ENCODE measurements at places on chromosomes 6 and 20.

DNA sequence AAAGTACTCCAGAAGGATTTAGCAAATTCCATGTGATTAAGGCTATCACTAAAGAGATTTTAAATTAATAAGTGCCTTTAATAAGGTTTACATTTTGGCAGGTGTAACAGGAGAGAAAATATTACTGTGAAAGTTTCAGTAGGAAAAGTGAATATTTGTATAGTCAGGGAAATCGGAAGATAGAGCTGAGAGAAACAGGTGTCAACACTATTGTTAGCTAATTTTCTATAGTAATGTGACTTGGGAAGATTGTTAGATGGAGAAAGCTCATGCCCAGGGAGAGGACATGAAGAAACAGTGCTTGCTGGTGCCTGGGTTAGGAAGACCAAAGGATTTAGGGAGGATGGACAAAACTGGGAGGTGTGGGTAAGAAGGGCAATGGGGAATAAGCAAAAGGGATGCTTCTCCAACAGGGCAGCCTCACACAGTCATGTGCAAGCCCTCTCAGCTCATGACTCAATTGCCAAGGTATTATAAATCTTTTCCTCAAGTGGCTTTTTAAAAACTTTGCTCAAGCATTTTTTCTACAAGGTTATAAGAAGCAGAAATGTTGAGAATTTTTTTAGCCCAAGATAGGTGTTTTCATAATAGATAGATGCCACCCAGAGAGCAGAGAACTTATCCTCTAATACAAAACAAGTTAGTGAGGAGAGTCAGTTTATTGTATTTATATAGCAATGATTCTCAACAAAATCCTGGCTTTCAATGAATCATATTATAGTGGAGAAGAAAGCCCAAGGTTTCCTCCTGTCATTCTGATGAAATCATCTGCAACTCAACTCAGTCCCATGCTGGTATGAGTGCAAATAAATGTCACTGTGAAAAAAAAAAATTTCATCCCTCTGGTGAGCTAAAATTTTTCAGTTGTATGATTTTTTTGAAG is 325.2 kb upstream of the NT5E start:
- DNase-seq = no peak

GRCh38 chr20:5046656-5047339 is 45.5 kb upstream of the SLC23A2 start:
- no peak for DNase-seq

- DNase-seq = no peak
These were observed 572.7 kb downstream of the DHX35 start for GRCh38 chr20:39534846-39535245.

GRCh38 chr6:34043359-34043758 is 102.5 kb downstream of the GRM4 start:
- no peak for DNase-seq

GRCh38 chr6:167268683-167269280 is 22.3 kb upstream of the UNC93A start:
- no peak for DNase-seq

DNA sequence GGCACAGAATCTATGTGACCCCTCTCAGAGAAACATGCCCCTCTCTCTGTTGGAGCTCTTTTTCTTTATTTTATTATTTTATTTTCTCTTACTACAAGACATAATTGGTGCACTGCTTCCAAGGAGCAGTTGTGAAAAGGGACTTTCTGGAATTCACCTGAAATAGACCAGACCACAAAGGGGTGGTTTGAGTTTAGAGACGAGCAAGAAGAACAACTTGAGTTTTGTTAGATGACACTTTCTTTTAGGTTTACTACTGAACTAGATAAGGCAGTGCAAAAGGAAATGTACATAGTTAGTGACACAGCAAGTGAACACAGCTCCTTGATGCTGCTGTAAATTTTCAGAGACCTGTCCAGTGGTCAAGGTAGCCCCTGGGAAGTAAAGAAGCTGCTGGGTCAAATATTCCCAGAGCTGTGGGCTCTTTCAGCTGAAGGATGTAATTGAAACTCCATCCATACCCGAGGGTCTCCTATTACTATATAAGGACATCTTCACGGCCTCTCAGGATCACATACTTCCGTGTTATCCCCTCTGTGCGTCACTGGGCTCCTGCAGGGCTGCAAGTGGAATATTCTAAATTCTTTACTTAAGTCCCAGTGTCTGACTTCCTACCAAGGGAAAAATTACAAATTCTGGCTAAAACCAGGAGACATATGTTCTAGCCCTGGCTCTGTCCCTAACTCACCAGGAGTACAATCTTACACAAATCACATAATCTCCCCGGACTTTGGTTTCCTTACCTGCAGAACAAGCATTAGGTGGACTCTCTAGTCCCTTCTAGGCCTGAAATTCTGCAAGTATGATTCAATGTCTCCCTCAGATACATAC is 69.1 kb upstream of the ADTRP start:
- no peak for DNase-seq

DNA sequence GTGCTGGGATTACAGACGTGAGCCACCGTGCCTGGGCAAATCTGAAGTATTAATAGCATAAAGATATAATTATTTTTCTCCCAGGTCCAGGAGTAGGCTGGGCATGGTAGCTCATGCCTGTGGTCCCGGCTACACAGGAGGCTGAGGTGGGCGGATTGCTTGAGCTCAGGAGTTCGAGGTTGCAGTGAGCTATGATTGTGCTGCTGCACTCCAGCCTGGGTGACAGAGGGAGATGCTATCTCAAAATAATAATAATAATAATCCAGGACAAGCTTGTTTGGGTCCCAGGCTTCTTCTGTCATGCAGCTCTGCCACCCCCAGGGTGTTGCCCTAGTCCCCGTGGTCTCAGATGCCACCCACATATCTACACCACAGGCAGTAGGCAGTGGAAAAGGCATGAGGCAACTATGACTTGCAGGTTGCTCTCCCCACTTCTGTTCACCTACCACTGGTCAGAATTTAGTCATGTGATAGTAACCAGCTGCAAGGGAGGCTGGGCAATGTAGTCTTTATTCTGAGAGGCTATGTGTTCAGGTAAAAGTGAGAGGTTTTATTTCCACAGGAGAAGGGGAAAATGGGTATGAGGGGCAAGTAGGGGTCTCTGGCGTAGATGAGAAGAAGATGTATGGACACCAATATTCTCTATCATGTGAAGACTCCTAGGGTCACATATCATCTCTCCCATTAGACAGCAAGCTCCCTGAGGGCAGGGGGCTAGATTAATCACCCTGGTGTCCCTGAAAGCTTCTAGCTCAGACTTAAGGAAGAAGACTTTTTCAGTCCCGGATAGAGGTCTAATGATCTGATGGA is 25.7 kb downstream of the TCF15 start:
- DNase-seq = no peak

DNA sequence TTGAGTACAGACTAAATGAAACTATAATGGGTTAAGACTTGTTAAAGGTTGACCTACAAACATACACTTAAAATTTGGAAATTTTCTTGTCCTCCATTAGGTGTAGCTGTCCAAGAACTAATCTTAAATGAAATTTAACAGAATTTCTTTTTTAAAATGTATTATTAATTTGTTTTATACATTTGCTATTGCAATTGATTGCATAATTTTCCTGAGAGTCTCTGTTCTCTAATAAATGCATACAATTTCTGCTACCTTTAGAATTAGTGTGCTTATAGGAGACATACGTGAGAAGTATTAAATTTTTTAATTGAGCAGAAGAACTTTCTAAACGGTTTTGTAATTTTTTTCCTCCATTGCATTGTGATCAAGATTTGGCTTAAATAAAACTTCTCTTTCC is 1.5 kb downstream of the FAM135A start:
- DNase-seq = no peak

DNA sequence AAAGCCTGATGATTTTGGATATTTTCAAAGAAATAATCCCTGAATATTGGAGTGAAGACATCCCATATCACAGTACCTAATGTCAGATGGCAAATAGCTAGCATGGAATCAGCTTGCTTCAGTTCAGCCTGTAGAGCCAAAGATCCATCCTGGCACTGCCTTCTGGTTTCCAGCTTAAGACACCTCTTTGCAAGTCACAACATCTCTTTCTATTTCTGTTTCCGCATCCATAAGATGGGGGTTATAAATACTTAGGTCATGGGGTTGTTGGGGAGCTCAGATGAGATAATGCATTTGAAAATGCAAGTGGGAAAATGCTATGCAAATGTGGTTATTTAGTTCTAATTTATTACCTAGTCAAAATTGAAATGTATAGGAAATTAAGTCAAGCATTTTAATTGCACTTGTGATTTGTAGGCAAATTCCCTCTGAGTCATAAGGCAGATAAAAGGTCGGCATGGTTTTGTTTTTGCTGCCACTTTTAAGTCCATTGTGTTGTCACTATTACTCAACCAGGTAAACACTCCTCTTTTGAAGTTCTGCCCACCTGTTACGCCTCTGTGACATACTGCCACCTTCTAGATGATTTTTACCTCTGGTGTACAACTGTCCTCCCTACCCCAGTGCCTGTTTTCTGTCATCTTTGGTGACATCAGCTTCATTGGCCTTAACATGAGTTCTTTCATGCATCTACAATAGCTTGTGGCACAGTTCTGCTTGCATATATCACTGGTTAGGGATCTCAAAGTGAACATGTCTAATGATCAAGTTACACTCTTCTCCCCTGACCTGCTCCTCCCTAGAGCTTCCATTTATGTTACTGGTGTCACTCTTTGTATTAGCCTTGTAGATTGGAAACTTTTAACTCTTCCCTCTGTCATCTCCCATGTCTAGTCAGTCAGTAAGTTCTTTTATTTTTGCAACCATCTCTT is 96.6 kb downstream of the CDKAL1 start:
- no peak for DNase-seq

DNA sequence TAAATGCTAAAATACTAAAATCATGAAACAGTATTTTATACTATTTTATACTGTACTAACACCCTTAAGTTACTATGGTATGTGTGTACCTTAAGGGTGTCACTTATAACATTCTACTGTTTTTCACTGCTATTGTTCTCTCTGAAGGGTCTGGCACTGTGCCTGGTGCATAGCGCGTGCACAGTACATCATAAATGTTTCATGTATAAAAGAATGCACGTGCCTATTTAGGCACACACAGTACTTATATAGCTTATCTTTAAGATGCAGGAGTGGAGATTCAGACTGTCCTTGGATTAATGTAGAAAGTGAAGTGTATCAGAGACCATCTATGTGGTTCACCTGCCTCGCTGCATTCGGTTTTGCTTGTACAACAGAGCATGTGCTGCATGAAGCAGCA is 64.0 kb upstream of the SGK1 start:
- no peak for DNase-seq

GRCh38 chr6:163395122-163395830 is 19.2 kb upstream of the QKI start:
- DNase-seq = no peak

GRCh38 chr6:80527552-80528052 is 421.1 kb downstream of the BCKDHB start:
- DNase-seq = no peak

DNA sequence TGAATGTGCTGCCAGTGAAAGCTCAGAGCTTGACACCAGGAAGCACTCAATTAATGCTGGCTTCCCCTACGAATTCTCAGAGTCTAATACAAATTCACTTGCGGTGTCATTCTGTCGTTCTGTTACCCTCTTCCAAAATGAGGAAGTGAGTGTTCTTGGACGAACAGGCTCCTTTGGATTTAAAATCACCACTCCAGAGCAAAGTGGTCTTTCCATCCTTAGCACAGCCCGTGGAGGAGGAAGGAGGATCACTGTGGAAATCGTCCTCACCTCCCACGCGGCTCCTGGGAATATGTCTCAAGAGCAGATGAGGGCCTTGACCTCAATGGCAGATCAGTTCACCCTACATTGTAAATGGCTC is 41.7 kb downstream of the RIOK1 start:
- no peak for DNase-seq

DNA sequence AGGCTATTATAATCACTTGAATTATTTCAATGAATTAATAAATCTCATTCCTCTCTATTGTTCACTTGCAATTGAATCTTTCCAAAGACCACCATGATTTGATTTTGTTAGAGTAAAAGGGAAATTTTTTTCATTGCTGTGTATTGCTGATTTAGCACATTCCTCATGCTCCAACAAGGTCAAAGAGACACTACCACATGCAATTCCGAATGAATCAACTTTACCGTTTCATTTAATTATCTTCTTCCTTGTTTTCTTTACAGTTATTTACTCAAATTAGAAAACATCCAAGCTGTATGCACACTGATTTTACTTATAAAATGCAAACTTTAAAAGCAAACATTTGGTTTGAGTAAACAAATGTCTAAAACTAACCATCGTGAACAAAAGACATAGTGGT is 967 bp downstream of the KIAA0408 start:
- no peak for DNase-seq

DNA sequence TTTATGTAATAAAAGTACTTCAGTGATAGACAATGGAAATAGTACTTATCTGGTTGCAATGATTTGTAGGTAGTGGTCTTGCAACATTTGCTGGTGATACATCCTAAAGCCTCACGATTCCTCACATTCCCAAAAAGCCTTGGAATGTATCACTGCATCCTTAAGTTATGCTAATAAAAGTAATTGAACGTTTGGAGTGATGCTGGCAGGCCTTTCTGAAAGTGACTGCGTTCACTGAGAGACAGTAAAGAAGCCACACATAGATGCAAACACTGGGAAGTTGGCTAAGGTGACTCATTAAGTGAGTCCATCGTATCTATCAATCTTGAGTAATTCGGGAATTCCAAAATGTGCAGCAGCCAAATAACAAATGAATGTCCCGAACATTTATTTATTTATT is 444.1 kb upstream of the SOX4 start:
- DNase-seq = no peak

DNA sequence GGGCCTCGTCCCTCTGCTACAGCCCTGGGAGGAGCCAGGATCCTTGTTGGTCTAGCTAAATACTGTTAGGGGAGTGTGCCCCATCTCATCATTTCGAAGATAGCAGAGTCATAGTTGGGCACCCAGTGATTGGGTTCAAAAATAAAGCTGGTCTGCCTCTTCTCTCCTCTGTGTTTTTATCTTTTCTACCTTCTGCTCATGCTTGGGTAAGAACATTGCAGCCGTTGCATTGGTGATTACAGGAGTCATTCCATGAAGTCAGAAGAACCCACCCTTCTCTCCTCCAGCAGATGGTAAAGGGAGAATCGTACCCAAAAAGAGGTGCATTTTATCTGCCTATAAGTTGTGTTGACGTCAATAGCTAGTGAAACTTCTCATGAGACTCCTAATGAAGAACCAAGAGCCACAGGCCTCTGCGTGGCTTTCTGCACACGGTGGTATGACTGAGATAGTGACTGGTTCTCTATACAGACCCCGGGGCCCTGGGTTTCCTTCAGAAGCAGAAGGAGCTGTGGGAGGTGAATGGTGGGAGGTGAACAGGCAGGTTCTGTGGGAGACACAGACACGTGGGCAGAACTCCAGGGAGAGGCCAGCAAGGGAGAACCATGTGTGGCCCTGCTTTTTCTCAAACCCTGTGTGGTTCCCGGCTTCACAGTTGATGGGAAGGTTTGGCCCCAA is 5.7 kb upstream of the FAM209A start:
- no peak for DNase-seq

DNA sequence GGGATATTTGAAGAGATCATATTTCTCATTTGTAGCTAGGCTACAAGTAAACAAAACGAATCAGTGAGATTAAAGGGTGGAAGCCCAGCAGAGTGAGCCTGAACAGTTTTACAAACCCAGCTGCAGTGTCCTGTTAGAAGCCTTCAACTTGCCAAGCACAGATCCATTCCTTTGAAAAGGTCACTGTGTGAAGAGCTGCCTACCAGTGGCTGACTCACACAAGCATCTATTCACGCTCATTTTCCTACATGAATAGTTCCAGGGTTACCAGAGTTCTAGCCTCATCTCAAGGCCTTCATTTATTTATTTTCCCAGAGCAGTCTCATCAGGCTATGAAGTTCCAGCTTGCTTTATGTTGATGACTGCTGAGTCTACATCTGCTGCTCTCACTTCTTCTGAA is 25.7 kb upstream of the MLIP start:
- no peak for DNase-seq

All from NCI-H1694 treated with DMSO at 0.1 percent for 48 hours (cell line).